CD4-positive, alpha-beta T cell treated with Interleukin-17A for 1 hour (primary cell): ENCODE measurements at places on chromosomes 7 and 10.

- no peak for DNase-seq
Measured at GRCh38 chr10:64071218-64071617, 550.0 kb downstream of the REEP3 start.

DNA sequence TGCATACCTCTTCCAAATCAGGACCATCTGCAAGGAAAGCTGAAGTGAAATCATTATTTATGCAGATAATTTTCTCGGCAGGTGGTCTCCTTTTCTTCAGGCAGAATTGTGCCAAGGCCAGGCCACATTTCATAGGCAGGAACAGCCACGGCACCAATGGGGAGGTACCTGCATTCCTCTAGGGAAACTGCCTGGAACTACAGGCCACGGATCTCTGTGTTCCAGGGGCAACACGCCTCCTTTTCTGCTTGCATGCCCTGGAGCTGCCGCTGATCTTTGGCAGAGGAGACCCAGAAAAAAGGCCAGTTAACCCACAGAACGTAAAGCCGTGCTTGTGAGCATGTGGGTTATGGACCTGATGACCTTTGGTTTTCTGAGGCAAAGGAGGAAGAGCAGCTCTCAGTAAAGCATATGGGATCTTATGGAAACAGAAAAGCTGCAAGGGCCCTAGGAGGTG is 111.2 kb upstream of the KIAA1217 start:
- no peak for DNase-seq

- no peak for DNase-seq
Measured at GRCh38 chr10:5460468-5461202, 38.7 kb downstream of the CALML5 start.

- no peak for DNase-seq
Measured at GRCh38 chr10:112755446-112756234, 194.4 kb upstream of the TCF7L2 start.

DNA sequence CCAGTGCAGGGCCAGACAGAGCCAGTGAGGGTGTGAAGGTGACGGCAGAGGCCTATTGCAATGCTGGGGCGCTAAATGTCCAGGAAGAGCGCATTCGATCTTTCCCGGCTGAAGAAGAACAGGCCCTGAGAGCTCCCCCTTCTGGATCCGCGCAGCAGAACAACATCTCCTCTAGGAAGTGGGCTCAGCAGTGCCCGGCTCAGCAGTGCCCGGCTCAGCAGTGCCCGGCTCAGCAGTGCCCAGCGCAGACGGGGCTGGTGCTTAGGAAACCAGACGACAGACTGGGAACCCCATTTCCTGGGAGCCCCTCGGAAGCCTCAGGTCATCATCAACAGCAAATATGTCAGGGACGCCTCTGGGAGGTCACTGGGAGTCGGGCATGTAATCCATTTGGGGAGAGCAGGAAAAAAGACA is 4.7 kb upstream of the NOS3 start:
- peak; percentile 69 for DNase-seq

DNA sequence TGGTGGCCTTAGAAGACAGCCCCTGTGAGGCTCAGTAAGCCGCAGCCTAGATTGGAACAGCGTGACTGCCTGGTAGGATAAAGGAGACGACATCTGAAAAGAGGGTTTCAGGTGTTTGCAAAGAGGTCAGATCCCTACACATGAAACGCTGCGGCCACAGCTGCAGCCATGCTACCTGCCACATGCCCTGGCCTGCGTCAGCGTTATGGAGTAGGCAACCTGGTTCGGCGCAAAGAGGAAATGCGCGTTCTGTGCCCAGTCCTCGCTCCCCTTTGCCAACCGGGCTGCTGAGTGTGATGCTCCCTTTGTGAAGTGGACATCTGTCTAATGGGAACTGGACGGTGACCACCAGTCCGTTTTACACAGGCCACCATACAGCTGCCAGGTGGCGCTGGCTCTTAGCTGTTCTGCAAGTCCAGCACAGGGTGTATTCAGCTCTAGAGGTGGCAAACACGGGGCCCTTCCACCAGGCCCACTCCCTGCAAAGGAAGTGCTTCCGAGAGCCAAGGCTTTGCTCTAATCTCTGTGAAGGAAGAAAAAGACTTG is 160.3 kb downstream of the CELF2 start:
- DNase-seq = peak; percentile 45

- DNase-seq = peak; percentile 20
Measured at GRCh38 chr10:122495406-122496340, 34.3 kb downstream of the HTRA1 start.

DNA sequence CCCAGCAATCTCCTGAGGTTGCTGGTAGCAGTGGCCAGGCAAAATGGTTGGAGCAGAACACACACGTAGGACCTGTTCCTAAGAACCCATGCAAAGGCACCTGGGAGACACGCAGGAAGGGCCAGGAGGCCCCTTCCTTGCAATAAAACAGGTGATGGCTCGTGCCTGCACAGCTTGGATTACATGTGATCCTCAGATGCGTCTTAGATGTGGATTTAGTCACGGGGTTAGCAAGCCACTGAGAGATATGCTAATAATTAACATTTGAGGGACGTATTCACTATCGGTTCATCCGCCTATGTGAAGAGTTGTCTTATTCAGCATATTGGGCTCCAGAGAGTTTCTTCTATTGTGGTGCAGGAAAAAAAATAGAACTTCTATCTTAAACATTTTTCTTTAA is 4.6 kb upstream of the RHEB start:
- no peak for DNase-seq

DNA sequence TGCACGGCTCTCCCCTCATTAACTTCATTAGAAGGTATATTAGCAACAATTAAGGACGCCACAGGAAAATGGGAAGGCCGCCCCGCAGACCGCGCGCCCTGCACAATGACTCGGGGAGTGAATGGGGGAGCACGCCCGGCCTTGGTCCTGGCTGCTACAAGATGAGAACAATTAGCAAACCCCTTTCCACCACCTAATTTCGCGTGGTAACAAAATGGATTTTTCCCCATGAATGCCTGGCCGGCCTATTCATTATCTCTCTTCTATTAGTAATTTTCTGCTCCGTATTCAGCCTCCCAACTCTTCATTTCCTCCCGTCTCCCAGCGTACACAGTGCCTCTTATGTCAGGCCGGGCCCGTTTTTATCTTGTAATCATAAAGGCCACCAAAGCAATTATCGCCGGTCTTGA is 346.9 kb downstream of the DNAJB6 start:
- no peak for DNase-seq

GRCh38 chr7:88589927-88590326 is 169.6 kb upstream of the ZNF804B start:
- no peak for DNase-seq

DNA sequence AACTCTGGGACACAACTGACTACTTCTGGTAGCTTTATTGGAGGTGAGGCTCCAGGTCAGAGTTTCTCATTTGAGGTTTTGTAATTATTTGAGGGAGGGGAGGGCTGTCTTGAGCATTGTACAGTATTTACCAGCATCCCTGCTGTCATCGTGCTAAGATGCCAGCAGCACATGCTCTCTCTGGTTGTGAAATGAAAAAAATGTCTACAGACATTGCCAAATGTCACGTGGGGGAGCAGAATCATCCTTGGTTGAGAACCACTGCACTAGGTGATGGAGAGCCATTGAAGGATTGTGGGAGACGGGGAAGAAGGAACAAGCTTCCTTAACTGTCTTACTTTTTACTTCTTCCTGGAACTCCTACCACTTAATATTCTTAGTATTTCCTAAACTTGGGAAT is 5.0 kb downstream of the SEPTIN7 start:
- no peak for DNase-seq

DNA sequence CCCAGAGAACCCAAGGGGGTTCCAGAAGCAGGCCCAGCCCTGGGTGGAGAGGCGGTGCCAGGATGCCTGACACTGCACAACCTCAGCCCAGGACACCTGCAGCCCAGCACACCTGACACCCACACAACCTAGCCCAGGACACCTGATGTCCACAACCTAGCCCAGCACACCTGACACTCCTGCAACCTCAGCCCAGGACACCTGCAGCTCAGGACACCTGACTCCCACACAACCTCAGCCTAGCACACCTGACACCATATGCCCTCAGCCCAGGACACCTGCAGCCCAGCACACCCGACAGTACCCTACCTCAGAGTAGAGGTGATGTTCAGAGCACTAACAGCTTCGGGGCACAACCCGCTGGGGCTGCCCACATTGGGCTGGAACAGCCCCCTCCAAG is 87.3 kb downstream of the PAXIP1 start:
- DNase-seq = no peak

DNA sequence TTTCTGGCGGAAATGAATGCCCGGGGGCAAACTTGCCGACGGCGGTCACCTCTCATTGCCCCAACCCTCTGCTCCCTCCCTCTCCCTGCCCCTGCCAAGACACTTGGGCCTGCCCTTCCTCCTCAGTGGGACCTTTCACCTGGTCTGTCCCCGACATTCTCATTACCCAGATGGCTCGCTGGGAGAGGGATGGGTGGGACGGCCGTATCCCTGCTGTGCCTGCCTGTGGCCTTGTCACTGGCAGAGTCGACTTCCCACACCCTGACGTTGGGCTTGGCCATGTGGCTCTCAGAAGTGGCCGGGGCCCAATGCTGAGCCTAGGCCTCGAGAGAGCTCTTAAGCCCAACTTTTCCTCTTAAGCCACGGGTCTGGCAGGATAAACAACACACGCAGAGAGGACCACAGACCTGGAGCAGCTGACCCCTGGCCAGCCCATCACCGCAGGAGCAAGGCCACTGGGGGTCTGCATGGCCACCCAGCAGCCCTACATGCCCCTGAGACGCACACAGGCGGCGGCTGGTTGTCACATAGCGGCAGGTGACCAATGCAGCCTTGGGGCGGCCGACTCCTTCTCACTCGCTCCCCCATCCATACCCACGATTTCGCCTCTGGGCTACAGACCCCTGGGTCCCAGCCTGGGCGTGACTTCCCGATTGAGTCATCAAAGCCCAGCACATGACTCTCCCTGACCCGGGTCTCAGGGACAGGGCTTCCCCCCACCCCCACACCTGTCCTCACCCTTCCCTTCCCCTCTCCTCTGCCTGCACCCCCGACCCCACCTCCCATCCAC is 40.1 kb downstream of the SLC29A4 start:
- no peak for DNase-seq

- DNase-seq = no peak
Measured at GRCh38 chr10:17665747-17666146, 21.8 kb downstream of the STAM start.

DNA sequence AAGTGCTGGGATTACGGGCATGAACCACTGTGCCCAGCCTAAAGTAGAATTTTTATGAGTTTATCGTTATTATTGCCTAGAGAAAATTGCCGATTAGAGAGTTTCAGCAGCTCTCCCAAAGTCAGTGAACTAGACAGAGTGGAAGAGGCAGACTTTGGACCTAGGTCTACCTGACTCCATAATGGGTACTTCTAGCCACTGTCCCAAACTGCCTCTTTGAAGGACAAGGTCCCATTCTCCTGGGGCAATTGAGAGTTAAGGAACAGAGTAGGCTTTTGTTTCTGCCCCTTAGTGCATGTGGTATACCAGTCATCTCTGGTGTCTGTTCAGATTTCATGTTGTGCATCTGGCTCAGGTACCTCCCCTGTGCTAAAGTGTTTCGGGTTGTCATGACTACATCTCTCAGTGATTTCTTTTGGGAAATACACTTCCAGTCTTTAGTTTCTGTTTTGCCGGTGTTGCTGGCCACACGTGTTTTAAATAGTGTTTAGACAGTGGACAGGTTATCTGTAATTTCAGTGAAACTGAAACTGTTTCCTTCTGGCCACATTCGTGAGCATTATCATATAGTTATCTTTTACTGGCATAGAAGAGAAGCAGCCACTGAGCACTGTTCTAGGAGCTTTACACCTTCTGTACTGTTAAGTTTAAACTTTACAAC is 4.7 kb downstream of the TMEM236 start:
- peak; percentile 7 for DNase-seq

DNA sequence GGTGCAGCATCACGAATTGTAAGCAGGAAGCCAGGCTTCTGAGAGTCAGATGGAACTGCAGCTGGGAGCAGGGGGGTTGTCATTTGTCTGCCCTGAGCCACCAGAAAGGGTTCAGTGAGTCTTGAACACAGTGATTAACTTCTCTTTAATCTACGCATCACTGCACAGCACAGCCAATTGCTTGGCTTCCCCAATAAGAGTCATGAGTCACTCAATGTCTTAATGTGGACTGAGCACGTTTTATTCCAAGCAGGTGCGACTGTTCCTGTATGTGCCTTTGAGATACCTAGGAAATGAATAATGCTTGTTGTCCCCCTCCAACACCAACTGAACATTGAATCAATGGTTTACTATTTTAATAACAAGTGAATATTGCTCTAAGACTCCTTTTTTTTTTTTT is 26.0 kb upstream of the PLEKHA1 start:
- DNase-seq = no peak

DNA sequence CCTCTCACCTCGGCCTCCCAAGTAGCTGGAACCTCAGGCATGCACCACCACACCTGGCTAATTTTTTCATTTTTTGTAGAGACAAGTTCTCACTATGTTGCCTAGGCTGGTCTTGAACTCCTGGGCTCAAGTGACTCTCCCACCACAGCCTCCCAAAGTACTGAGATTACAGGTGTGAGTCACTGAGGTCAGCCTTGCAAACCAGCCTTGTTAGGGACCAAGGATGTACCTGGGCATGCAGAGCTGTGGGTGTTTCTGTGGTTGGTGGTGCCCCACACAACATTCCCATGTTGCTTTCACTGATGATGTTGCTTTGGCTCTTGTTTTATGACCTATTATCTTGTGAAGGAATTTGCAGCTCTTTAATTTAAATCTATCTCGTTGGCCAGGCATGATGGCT is 54.8 kb downstream of the OTUD1 start:
- no peak for DNase-seq

DNA sequence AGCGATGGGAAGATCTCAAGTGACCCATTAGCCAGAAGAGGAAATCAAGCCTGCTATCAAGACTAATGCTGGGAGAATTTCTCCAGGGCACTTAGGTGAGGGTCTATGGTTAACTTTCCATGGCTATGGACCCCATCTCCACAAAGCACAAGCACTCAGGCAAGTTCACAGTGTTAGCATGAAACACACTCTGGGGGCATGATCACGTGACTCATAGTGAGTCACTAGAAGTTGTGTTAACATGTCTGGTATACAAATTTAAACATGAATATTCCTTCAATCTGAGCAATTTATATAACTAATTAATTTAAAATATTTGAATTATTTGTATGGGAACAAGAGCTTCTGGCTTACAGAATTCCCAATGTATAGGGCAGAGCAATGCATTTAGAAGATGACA is 131.8 kb downstream of the FAM204A start:
- no peak for DNase-seq

GRCh38 chr10:111128331-111129180 is 51.7 kb downstream of the ADRA2A start:
- DNase-seq = no peak

DNA sequence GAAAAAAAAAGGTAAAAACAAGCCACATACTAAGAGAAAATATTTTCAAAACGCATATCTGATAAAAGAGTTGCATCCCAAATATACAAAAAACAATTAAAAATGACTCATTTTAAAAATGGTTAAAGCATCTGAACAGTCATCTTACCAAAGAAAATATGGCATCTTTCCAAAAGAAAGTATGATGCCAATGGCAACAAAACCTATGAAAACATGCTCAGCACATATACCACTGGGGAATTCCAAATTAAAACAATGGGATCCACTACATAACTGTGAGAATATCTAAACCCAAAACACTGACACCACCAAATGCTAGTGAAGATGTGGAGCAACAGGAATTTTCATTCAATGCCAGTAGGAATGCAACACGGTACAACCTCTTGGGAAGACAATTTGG is 39.3 kb downstream of the VSTM2A start:
- DNase-seq = no peak

- DNase-seq = no peak
Measured at GRCh38 chr10:123359539-123359938, 205.3 kb downstream of the BUB3 start.

- no peak for DNase-seq
Measured at GRCh38 chr10:58335306-58336005, 650 bp downstream of the UBE2D1 start.
